ENCODE measurements at places on chromosomes 3 and 15.

GRCh38 chr3:10468613-10469354, 36.6 kb downstream of the ATP2B2 start:
- H3K27ac ChIP-seq, result no peak overlapping the region
- peaks cover 71% of the 10 kb centered on the region for H3K27me3 ChIP-seq
- H3K36me3 ChIP-seq, result no peaks in the 10 kb centered on the region
- no peak overlapping the region for H3K4me3 ChIP-seq

DNA sequence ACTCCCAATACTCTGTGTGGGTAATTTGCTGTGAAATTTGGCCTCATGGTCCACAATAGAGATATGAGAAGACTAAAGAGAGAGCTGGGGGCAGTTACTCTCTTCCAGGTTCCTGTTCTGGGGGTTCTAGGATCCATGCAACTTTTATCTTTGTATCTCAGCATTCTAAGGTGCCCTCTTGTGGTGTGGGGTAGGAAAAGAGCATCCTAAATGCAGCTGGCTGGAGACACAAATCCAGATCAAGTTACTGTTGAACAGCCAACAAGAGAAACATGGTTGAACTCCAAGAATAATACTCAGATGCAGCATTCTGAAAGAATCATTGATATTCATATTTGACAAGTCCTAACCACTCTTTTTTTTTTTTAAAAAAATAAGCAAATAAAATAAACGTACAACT, 238.2 kb downstream of the GREM1 start:
- H3K27ac ChIP-seq, result no peak overlapping the region
- no peaks in the 10 kb centered on the region for H3K27me3 ChIP-seq
- no peaks in the 10 kb centered on the region for H3K36me3 ChIP-seq
- H3K4me1 ChIP-seq, result peaks cover 10% of the 10 kb centered on the region

DNA sequence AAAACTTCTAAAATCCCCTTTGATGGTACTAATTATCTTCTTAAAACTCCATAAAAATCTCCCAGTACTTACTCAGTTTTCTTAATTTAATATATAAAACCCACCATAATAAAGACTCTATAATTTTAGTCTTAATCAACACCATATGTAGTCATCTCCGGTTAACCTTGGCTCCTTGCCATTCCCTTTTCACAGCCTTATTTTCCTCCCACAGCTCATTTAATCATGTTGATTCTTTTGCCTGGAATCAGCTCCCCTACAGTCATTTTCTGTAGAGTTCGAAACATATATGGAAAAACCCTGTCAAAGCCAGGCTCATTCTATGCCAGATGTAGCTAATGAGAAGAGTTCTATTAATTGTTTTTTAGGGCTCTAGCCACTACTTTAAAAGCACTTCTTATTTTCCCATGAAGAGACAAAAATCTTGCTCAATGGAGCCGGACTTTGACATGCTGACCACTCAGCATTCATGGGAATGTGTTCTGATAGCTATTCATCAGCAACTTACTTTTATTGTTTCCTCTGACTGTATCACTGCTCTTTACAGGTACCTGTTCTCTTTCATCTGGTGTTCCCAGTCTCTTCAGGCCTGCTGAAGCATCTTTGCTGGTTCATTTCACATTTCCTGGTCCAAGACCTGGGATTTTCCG, 573.4 kb downstream of the NAALADL2 start:
- no peak overlapping the region for H3K27ac ChIP-seq
- peak; percentile 35 for DNase-seq
- H3K36me3 ChIP-seq, result no peaks in the 10 kb centered on the region
- peak overlapping the region; percentile 4 for H3K4me3 ChIP-seq
- no peaks in the 10 kb centered on the region for H3K27me3 ChIP-seq
- no peaks in the 10 kb centered on the region for H3K4me1 ChIP-seq

- H3K4me3 ChIP-seq, result no peak overlapping the region
- H3K27ac ChIP-seq, result no peak overlapping the region
- no peaks in the 10 kb centered on the region for H3K36me3 ChIP-seq
- no peaks in the 10 kb centered on the region for H3K4me1 ChIP-seq
- H3K27me3 ChIP-seq, result peaks cover 37% of the 10 kb centered on the region
These were observed 52.6 kb upstream of the SEC61A1 start for GRCh38 chr3:127999509-128000106.

- no peaks in the 10 kb centered on the region for H3K27me3 ChIP-seq
- H3K27ac ChIP-seq, result no peak overlapping the region
- peaks cover 11% of the 10 kb centered on the region for H3K4me1 ChIP-seq
These were observed 336.1 kb downstream of the FOXP1 start for GRCh38 chr3:71247221-71247957.

DNA sequence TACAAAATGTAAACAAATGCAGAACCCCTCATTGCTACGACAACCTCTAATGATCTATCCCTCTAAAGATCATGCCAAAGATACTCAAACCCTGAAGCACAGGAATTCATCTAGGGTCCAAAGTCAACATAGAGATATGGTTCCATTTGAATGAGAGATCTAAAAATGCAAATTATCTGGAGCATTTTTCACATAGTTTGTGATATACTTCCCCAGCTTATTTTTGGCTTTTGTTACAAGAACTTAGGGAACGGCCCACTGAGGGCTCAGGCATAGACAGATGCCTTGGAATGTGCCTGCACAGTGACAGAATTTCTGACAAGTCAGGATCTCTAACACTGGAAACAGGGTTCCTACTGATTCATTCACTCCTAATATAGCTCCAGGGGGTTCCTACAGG, 258.9 kb upstream of the THBS1 start:
- H3K36me3 ChIP-seq, result no peaks in the 10 kb centered on the region
- peaks cover 3% of the 10 kb centered on the region for H3K4me1 ChIP-seq
- H3K27me3 ChIP-seq, result no peaks in the 10 kb centered on the region
- H3K4me3 ChIP-seq, result no peak overlapping the region
- no peak for DNase-seq

DNA sequence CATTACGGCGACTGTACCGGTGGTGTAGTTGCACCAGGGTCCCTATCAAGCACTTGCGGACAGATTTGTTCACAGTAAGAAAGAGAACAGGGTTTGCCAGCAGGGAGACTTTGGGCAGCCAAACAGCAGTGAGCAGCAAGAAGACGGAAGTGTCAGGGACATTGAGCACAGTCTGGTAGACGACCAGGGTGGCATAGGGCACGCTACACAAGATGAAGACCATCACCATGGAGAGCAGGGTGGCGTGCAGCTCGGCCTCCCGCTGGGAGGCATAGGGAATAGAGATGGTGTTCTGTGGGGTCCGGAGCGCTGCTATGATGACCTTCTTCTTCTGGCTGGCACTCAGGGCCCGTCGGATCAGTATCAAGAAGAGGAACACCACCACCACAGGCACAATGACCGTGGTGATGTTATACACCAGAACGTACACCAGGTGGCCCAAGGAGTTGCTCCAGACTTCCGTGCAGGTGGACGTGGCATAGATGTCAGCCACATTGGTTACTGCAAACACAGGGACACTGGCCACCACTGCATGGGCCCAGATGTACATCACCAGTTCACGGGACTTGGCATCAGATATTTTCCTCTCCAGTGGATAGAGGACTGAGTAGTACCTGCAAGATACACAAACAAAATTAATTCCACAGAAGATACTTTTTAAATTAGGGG, 19.1 kb upstream of the FSIP1 start:
- no peak overlapping the region for H3K27ac ChIP-seq
- H3K4me1 ChIP-seq, result peaks cover 1% of the 10 kb centered on the region
- peak; percentile 32 for DNase-seq
- no peaks in the 10 kb centered on the region for H3K27me3 ChIP-seq
- H3K36me3 ChIP-seq, result peaks cover 30% of the 10 kb centered on the region
- no peak overlapping the region for H3K4me3 ChIP-seq

GRCh38 chr3:177385831-177386301, 188.6 kb upstream of the TBL1XR1 start:
- H3K27ac ChIP-seq, result no peak overlapping the region
- H3K4me3 ChIP-seq, result no peak overlapping the region
- DNase-seq, result peak; percentile 41
- no peaks in the 10 kb centered on the region for H3K36me3 ChIP-seq

GRCh38 chr15:83106994-83107840, at the start of gene TM6SF1:
TSS of gene TM6SF1 (plus strand) at chr15:83107645. CDS start at chr15:83107681, 36 bp downstream.
- H3K27ac ChIP-seq, result no peak within 1 kb of the TSS
- H3K36me3 ChIP-seq, result no peaks in the 10 kb centered on the region
- DNase-seq, result no peak
- H3K4me1 ChIP-seq, result peaks cover 16% of the 10 kb centered on the region
- H3K27me3 ChIP-seq, result peaks cover 57% of the 10 kb centered on the region
- H3K4me3 ChIP-seq, result peak within 1 kb of the TSS; percentile 65

GRCh38 chr3:193814166-193814892, 221.3 kb downstream of the OPA1 start:
- H3K4me3 ChIP-seq, result no peak overlapping the region
- no peaks in the 10 kb centered on the region for H3K36me3 ChIP-seq
- peaks cover 5% of the 10 kb centered on the region for H3K4me1 ChIP-seq
- peaks cover 57% of the 10 kb centered on the region for H3K27me3 ChIP-seq
- no peak for DNase-seq
- no peak overlapping the region for H3K27ac ChIP-seq

- H3K27me3 ChIP-seq, result no peaks in the 10 kb centered on the region
- peaks cover 24% of the 10 kb centered on the region for H3K4me1 ChIP-seq
- H3K36me3 ChIP-seq, result no peaks in the 10 kb centered on the region
- DNase-seq, result peak; percentile 6
- peak overlapping the region; percentile 96 for H3K27ac ChIP-seq
These were observed 33.1 kb downstream of the BTD start for GRCh38 chr3:15634671-15635070.

GRCh38 chr15:55372701-55373440, 35.3 kb downstream of the CCPG1 start:
- no peaks in the 10 kb centered on the region for H3K4me1 ChIP-seq
- DNase-seq, result peak; percentile 4
- H3K27ac ChIP-seq, result no peak overlapping the region
- no peak overlapping the region for H3K4me3 ChIP-seq
- H3K36me3 ChIP-seq, result peaks cover 60% of the 10 kb centered on the region

DNA sequence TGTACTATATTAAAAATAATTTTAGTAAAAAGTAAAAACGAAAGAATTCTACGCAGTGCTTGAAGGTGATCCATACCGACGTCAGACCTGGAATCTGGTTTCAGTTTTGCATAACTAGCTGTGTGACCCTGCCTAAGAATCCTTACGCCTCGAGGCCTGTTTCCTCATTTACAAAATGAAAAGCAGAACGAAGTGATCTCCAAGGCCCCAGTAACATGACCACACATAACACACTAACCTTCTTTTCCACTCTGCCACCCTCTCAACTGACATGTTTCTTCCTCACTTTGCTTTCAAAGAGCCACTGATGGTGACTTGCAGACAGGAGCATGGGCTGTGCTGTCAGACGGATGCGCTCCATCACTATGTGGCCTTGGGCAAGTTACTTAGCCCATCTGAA, 4.8 kb downstream of the MESD start:
- peaks cover 21% of the 10 kb centered on the region for H3K36me3 ChIP-seq
- no peaks in the 10 kb centered on the region for H3K27me3 ChIP-seq
- peak overlapping the region; percentile 31 for H3K4me3 ChIP-seq
- H3K4me1 ChIP-seq, result no peaks in the 10 kb centered on the region

GRCh38 chr15:38307861-38308641, 55.4 kb downstream of the SPRED1 start:
- no peaks in the 10 kb centered on the region for H3K4me1 ChIP-seq
- H3K27ac ChIP-seq, result no peak overlapping the region
- H3K36me3 ChIP-seq, result peaks cover 64% of the 10 kb centered on the region
- no peak overlapping the region for H3K4me3 ChIP-seq
- H3K27me3 ChIP-seq, result no peaks in the 10 kb centered on the region

All from mesenchymal stem cell (in vitro differentiated cells and primary cell).